NCI-H526 (cell line): ENCODE measurements at places on chromosomes 4 and X.

GRCh38 chrX:63664083-63664482 is 120.9 kb downstream of the ARHGEF9 start:
- no peak for DNase-seq

DNA sequence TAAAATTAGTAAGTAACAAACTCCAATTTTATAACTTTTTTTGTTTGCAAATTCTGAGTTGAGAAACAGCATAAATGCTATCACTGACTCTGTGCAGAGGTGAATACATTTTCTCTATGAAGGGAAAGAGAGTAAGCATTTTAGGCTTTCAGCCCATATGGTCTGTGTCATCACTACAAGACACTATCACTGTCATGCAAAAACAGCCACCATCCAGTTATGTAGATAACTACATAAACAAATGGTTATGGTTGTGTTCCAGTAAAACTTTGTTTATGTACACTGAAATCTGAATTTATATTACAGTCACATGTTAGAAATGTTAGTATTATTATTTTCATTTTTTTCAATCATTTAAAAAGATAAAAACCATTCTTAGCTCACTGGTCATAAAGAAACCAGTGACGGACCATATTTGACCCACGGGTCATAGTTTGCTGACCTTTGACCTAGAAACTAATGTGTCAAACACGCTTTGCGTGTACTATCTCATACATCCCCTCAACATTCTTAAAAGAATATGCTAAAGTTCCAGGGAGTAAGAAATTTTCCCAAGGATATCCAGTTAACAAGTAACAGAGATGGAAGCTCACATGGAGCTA is 29.1 kb downstream of the RASGEF1B start:
- DNase-seq: no peak

DNA sequence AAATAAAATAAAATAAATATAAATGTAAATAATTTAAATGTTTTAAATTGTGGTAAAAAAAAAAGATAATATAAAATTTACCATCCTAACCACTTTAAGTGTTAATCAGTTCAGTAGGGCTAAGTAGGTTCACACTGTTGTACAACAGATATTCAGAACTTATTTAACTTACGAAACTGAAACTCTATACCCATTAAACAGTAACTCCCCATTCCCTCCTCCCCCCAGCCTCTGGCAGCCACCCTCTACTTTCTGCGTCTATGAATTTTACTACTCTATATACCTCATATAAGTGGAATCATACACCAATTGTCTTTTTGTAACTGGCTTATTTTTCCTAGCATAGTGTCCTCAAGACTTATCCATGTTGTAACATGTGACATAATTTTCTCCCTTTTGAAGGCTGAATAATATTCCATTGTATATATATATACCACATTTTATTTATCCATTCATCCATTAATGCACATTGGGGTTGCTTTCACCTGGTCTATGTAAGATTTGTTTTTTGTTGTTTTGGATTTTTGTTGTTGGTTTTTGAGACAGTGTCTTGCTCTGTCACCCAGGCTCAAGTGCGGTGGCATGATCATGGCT is 32.5 kb upstream of the ELF2 start:
- no peak for DNase-seq

GRCh38 chr4:149889991-149890390 is 74.3 kb upstream of the IQCM start:
- no peak for DNase-seq

DNA sequence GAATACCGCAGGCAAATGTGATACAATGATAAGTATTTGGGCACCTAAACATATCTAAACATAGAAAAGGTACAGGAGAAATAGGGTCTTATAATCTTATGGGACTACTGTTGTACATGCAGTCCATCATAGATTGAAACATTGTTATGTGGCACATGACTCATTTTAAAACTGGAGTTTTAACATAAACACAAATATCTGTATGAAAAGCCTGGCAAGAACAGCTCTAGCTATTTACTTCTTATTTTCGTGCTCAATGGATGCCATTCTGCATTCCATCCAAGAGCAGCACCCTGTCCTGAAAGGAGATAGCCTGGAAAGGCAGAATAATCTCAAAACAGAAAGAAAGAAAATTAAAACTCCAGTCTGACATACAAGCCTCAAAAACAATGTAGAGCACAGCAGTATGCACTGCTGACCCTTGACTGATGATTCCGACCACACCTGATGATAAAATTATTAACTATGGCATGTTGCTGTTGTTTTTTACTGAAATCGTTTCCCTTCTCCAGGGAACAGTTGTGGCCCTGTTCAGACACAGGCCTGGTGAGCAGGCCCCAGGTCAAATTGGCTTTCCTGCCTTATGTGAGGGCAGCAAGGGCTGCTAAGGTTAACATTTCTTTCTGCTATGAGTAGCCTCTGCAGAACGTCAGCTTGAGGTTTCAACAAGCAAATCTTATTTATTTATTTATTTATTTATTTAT is 152.7 kb downstream of the APBB2 start:
- DNase-seq: no peak

GRCh38 chr4:151223465-151223864 is 53.5 kb upstream of the PRSS48 start:
- DNase-seq: no peak

DNA sequence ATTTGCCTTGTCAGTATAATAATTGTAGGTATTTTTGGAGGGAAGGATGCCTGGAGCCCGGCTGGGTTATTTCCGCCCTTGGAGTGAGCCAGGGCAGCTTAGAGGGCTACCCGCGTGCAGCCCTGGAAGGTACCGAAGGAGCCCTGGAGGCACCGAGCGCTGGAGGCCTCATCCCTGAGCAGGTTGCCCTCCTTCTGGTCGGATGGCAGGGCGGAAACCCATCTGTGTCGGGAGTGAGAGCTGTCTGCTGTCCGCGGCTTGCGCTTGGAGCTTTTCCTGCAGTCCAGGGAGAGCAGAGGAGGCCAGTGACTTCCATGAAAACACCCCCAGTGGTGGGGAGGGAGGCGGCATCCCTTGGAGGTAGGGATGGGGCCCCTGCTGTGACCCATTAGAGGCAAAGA is 122.1 kb downstream of the TBL1X start:
- DNase-seq: no peak

DNA sequence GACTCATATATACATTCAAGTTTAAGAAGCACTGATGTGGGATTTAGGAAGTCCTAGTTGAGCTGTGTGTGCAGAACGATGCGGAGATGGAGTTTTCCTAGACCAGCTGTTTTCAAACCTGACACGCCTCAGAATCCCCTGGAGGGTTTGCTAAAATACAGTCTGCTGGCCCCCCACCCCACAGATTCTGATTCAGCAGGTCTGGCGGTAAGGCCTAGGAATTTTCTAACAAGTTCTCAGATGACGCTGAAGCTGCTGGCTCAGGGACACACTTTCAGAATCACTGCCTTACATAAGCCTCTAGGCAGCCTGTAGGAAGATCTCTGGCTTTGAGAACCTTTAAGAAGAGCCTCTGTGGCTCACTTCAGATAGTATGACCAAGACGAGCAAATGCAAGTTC is 73.1 kb downstream of the PHEX start:
- no peak for DNase-seq

DNA sequence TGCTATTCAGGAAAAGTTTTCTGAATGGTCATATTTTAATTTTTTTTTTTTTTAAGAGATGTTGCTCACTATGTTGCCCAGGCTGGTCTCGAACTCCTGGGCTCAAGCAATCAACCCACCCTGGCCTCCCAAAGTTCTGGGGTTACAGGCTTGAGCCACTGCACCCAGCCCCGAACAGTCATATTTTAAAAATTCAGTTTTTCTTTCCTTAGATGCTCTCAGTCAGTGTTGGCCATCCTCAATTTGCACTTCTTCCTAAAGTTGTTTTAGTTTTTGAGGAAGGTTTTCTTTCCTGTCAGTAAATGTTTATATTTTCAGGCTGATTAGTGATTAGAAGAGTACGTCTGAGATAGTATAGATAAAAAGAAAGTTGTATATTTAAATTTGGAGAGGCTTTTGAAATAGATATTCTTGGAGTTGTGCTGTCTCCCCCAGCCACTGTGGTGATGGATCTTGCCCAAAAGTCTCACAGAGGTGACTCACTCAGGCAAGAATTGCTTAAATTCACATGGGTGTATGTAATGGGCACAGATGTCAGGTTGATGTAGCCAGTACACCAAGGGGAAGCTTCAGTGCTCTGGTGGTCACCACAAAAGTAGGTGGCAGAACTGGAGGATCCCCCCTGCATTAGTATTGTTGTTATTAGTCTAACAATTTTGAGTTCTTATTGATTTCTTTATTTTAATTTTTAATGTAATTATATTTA is 72.2 kb upstream of the ELOVL6 start:
- no peak for DNase-seq

- DNase-seq: peak; percentile 56
These were observed 143.4 kb downstream of the TRIML1 start for GRCh38 chr4:188282471-188283232.

DNA sequence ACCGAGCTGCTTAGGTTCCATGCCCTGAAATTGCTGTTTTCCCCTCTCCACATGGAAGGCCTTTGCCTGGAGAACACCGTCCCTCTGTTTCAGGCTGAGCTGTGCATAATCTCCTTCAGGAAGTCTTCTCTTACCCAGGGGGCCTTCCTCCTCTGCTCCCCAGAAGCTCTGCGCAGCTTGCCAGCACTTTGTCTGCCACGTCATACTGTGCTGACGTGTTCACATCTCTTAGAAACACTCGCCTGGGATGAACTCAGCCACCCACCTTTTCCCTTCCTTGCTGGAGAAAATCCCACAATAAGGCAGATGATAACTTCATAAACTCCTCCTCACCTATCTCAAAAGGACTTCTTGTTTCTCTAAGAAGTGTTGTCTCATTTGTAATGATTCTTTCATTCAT is 110.7 kb downstream of the ARHGAP10 start:
- no peak for DNase-seq

DNA sequence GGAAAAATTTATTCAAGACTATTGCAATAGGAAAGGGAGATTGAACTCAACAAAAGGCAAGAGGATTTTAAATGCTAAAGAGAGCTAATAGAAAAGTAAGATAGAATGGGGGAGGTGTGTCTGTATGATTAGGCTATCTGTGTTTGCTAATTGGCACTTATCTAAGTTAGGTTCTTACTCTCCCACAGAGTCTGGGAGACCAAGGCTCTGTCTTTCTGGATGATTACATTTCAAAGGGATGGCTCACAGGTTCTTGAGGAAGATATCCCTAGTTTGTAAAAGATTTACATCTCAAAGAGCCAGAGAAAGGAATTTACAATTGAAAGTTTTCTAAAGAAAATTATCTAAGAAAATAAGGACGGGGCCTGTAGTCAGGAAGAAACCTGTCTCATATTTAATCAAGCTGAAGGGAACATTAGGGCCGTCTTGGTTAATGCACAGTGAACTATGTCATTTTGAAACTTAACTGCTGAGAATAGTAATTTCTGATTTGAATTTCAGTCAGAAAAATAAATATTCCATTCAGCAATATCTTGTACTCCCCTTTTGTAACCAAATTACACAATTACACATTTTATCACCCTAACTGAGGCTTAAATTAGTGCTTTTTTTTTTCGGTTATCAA is 75.8 kb downstream of the MAGEB10 start:
- peak; percentile 25 for DNase-seq

GRCh38 chr4:185127021-185127925 is 15.8 kb upstream of the SLC25A4 start:
- peak; percentile 51 for DNase-seq

DNA sequence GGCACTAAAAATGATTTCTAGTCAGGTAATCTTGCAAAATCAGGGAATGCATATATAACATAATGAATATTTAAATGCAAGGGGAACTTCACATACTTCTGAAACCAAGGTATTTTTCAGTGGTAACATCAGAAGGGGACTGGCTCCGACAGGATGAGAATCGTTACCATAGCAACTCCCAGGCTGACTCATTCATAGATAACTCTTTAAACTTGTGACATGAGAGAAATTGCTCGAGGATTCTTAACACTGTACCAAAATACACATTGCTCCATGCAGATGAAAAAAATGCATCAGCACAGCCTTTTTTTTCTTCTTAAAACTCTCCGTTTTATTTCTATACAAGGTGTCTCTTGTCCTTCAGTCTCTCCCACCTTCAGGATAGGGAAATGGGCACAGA is 114.3 kb downstream of the GABRB1 start:
- no peak for DNase-seq

DNA sequence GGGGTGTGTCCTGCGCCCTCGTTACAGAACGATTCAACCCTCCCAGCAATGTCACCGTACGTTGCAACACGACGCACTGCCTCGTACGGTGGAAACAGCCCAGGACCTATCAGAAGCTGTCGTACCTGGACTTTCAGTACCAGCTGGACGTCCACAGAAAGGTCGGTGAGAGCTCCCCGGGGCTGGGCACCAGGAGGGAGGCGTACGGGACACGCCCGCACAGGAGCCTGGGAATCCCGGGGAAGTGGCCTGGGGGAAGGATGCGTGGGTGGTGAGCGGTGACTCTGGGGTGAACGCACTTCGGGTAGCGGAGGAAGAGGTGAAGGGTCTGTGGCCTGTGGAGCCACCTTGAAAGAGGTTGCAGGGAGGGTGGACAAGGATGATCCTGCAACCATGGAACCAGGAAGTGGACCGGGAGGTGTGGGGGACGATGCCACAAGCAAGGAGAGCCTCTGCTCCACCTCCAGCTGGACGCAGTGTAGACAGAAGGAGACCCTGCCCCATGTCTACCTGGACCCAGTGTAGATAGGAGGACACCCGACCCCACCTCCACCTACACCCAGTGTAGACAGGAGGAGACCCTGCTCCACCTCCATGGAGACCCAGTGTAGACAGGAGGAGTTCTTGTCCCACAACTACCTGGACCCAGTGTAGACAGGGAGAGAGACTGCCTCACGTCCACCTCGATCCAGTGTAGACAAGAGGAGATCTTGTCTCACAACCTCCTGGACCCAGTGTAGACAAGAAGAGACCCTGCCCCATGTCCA is 25.9 kb downstream of the CSF2RA start:
- no peak for DNase-seq

DNA sequence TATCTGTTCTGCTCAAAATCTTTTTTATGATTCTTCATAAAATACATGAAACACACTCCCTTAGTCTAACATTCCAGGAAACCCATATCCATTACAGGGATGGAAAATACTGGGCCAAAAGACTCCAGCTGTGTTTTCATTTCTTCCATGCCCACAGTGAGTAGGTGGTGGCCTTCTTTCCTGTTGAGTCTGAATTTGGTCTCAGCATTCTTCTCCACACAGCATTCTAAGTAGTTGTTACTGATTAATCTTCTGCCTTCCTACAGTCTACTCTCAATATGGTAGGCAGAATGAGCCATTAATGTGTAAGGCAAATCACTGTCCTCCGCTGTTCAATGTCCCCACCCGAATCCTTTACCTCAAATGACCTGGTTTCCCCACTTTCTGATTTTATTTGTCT is 370.6 kb upstream of the RPS6KA3 start:
- no peak for DNase-seq

DNA sequence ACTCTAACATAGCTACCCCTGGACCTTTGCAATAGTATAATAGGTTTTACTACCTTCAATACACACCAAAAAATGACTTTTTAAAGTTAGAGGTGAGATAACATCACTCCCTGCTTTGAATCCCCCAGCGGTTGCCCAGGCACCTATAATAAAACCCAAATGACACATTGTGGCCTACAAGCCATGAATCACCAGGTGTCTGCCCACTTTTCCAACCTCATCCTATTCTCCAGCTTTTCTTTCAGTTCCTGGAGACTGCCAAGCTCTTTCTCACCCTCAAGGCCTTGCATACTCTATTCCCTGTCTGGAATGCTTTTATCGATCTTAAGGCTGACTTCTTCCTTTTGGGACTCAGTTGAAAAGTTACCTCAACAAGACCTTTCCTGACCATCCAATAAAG is 16.4 kb upstream of the PRSS48 start:
- no peak for DNase-seq
